Stimulated activated CD8-positive, alpha-beta memory T cell treated with anti-CD3 and anti-CD28 coated beads, Interleukin-12 subunit alpha, Interleukin-12 subunit beta, amount 100 ng/mL, for 1 hour (primary cell): ENCODE measurements at places on chromosomes 7 and 10.
A peak's percentile ranks its signal among the peaks of the same experiment; 100 is the strongest.

GRCh38 chr10:4241724-4242345 is 456.8 kb upstream of the KLF6 start:
- DNase-seq: no peak

DNA sequence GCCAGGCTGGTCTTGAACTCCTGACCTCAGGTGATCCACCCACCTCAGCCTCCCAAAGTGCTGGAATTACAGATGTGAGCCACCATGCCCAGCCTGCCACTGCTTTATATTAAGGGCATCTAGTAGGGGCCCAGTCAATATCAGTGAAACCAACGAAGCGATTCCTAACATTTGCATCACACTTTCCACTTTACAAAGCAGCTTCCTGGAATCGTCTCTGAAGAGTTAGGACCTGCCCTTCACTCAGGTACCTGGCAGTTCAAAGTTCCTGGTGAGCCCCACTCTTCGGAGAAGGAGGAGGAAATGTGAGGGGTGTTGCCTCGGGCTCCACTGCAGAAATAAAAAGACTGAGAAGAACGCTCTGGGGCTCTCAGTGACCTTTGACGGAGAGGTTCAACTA is 31.1 kb upstream of the EZH2 start:
- DNase-seq: no peak

GRCh38 chr10:68047122-68047521 is 28.0 kb downstream of the HERC4 start:
- no peak for DNase-seq

DNA sequence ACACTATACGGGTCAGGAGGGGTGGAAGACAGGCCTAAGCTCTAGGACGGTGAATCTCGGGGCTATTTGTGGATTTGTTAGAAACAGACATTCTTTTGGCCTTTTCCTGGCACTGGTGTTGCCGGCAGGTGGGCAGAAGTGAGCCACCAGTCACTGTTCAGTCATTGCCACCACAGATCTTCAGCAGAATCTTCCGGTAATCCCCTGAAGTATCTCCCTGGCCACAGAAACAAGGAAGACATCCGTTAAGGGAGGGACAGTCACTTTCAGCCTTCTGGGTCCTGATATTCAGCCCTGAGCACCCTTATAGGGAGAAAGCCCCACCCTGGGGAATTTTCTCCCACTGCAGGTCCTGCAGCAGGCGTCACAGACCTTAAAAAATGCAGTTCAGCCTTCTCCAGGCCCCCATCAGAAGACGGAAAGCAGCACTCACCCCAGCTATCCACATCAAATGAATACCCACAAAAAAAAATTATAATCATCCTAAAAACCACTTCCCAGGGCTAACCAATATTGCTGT is 23.2 kb downstream of the PLAC9 start:
- no peak for DNase-seq

GRCh38 chr10:48195803-48196202 is 78.7 kb downstream of the FRMPD2 start:
- no peak for DNase-seq

- no peak for DNase-seq
Observed at GRCh38 chr10:20975236-20975635, 78.1 kb upstream of the NEBL start.

DNA sequence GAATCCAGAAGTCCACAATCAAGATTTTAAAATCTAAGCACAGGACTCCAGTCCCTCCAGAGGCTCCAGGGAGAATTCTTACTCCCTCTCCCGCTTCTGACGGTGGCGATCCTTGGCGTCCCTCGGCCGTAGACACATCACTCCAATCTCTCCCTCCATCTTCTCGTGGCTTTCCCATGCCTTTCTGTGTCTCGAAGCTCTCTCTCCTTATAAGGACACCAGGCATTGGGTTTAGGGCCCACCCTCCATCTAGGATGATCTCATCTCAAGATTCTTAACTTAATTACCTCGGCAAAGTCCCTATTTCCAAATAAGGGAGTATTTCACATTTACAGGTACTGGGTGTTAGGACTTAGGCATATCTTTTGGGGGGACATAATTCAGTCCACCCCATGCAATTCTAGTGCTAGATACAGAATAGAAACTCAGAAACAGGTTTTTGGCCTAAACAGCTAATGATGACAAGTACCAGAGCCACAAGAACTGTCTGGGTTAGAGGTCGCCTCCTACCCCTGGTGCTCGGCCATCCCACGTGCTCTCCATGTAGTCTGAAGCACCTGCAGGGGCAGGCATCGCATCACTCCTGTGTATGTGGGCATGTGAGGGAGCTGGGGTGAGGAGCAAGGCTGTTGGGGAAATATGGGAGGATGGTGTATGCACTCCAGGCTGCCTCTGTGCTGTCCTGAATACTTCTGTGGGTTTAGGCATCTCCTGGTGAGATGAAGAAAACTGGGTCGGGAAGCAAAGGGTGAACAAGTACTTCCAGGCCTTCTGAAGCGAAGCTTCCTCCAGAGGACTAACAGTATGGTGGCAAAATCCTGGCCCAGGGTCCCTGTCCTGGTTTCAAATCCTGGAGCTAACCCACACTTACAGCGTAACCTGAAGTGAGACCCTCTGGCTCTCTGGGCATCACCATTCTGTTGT is 298.3 kb upstream of the ZMIZ1 start:
- no peak for DNase-seq

DNA sequence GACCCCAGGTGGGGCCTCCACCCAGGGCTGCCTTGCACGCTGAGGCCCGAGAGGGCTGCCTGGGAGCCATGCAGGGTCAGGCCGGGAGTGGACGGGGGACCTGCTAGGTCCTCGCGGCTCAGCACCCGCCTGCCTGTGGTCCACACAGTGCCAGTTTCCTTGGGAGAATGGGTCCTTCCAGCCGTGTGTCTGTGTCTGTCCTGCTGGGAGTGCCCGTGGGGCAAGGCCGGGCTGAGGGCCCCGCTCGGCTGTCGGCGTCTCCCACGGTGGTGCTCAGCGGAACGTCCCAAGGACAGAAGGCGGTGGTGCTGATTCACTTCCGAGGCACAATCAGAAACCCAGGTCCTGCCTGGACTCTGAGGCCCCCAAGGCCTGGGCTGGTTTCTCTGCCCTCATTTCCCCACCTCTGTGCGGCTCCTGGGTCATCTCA is 23.2 kb upstream of the GTPBP4 start:
- no peak for DNase-seq

DNA sequence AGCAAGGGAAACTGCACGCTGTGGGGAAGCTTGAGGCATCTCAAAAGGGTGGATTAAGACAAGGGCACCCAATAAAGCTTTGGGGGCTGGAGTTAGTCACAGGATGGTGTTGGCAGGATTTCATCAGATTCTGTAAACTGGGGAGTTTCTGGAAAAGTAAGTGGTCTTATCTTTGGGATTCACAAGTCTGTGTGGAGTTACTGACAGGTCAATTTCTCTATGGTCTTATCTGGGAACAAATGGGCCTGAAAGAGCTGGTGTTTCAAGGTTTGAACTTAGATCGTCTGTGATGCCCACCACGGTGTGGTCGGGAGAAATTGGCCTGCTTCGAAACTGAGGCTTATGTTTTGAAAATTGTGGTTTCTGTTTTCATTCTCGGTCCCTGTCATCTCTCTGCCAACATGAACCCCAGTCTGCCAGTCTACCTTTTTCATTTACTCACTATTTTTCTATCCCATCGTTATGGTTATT is 23.8 kb upstream of the AOAH start:
- no peak for DNase-seq

- no peak for DNase-seq
Observed at GRCh38 chr10:110163841-110164240, 43.6 kb upstream of the MXI1 start.

DNA sequence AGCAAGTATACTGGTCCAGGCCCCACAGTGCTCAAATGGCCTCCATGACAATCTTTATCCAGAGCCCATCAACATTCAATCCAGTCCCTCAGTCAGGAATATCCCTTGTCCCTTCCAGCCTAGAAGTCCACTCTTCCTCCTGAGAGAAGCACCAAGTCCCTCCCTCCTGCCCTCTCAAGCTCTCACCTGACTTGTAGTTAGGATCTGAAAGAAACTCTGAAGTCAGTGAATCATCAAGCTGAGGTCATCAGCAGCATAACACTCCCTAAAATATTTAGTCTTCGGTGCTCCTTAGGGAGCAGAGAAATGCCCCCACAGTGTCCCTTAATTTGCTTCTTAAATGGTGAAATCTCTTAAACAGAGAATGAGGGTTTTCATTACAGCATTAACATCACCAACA is 31.0 kb downstream of the GRM8 start:
- no peak for DNase-seq

GRCh38 chr10:35895331-35895730 is 253.2 kb upstream of the FZD8 start:
- DNase-seq: no peak

- peak; percentile 48 for DNase-seq
Observed at GRCh38 chr7:28922624-28923331, 35.4 kb downstream of the TRIL start.
